ENCODE measurements at places on chromosomes 2 and 18. TPM values are rescaled to one million over a fixed set of nuclear protein-coding genes. Genes with fewer than 3 reads are reported as not detected.

ABCA12 gene
- total RNA-seq: 2.8 TPM

GRCh38 chr2:24783641-24784040 is 9.6 kb downstream of the PTRHD1 start:
- DNase-seq: no peak

DNA sequence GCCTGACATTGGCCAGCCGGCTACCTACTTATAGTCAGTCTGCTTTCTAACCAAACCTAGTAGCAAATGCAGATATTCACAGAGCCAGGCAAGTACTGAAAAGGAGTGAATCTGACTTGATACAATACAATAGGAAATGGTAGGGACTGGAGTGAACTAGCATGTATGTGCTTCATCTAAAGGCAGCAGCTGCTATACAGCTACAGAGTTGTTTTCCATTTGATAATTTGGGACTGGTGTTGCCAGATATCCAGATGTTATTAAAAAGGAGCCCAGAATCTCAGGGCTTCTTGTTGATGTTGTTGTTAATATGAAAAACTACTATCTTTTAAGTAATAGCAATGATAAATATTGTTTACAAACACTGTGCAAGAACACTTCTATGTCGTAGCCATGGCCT is 159.4 kb downstream of the BABAM2 start:
- no peak for DNase-seq

DNA sequence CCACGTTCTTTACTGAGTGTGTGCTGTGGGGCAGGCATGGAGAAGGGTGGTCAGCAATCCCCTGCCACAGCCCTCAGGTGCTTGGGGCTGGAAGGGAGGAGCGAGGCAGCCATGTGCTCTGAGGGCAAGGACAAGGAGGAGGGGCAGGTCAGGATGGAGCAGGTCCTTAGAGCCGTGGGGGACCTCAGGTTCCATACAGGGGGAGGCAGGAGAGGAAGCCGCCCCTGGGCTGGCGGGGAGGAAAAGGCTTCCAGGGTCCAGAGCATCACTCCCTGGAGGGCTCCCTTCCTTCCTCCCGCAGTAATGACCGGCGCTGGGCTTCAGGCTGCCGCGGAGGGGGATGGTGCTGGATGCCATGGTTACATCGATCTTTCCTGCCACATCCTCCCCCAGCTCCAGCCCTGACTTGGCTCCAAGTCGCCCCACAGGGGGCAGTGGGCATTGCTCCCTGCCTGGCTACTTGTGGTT is 6.6 kb downstream of the GAREM2 start:
- no peak for DNase-seq

GRCh38 chr2:100403722-100404121 is 13.7 kb downstream of the CHST10 start:
- DNase-seq: no peak

DNA sequence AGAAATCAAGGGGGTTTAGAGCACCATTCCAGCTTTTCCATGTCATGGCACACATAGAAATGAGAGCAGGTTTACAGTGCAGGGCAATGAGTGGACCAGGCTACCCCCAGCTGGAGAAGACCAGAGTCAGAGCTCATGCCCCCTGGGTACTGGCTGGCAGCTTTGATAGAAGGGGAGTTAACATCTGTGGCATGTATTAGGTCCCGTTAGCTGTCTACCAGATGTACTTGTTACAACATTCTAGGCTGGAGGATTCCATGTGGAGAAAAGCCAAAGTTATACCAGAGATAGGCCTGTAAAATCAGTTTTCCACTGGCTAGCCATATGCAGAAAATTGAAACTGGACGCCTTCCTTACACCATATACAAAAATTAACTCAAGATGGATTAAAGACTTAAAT is 109.2 kb downstream of the CCDC85A start:
- no peak for DNase-seq

DNA sequence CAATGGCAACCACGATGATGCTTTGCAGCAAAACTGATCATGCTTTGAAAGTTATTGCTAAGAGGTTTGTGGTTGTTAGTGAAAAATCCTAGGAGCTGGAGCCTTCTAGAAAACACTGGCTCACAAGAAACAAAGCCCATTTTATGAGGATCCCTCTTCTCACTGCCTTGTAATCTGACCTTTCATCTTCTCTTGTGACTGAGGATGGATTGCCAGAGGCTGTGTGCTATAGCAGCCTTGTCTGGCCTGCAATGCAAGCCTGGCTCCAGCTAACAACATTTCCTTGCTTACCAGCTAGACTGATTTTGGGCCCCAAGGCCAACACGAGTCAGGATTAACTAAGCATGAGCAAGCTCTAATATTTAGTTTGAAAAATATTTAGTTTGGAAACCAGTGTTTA is 13.1 kb downstream of the PIEZO2 start:
- no peak for DNase-seq

DNA sequence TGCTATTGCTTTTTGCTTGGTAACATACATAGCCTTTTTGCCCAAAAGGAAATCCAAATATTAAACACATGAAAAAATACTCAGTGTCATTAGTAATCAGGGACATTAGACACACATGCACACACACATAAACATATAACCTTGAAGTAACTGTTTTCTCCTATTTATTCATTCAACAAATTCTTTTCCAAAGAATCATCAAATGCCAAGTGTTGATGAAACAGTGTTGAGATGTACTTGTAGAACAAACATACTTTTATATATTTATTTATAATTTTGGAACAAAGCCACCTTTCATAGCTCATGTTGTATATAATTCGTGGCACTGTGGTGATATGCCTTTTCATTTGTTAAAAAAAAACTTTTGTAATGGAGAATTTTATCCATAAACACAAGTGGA is 81.0 kb downstream of the APLF start:
- no peak for DNase-seq

DNA sequence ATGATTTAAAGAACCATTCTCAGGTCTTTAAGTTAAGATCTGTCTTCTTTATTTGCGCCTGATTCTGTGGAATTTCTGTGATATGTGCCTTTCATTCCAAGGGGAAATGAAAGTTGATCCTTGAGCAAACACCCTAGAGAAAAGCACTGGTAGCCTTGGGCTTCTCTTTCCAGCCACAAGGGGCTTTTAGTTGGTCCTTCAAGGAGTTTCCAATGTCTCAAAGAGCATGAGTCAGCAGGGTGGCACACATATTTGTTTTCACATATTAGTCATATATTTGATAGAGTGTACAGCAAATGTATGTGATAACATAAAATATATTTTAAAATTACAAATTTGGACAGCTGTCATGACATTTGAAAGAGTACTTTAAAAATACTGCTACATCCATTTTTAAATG is 339.5 kb downstream of the TXNL1 start:
- DNase-seq: peak; percentile 54

GRCh38 chr2:42047488-42048298 is at the start of gene PKDCC:
TSS of gene PKDCC (plus strand) at chr2:42048021. CDS start at chr2:42048200, 179 bp downstream.
- no peak for DNase-seq

DNA sequence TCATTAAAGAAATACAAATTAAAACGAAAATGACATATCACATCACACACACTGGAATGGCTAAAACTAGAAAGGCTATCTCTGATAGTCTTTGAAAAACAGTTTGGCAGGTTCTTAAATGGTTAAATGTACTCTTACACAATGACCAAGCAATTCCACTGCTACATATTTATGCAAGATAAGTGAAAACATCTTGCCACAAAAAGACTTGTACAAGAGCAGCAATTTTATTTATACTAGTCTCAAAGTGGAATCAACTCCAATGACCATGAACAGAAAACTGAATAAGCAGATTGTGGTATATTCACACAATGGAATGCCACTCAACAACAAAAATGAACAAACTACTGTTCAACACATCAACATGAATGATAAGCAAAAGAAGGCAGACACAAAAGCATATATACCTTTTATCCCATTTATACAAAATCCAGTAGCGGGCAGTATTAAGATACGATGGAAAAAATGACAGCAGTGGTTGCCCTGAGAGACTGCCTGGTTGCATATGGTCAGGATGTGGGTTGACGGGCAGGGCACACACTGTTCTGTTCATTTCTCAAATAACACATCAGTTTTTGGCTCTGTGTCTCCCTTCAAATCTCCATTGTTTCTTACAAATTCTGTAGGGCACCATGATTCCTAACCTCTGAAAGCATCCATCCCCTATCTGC is 25.4 kb downstream of the SP100 start:
- DNase-seq: no peak

DNA sequence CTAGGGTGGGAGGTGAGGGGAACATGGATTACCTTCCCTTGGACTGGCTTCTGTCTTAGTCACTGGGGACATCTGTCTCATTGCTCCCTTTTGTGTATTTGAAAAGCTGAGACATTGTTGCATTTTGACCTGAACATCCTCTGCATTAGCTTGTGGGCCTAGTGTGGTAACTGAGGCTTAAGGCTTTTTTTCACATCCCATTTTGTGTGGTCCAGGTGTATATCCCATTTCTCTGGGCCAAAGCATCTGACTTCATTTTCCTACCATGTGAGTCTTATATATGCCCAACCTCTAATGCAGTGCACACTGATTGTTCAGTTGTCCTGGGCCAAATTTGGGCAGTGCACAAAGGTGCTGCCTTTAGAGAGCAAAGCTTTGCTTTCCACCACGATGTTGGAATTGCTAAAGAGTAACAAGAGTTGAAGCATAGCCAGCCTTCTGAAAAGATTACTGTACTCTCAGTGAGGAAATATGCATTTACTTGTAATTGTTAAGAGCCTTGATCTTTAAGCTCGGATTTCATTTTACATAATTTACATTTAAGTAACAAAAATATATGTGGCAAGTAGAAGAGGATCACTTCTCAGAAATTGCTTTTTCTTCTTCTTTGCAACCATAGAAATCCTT is 13.3 kb downstream of the PRKCE start:
- DNase-seq: no peak

- DNase-seq: no peak
Observed at GRCh38 chr2:141063406-141063805, 1067.4 kb downstream of the LRP1B start.

DNA sequence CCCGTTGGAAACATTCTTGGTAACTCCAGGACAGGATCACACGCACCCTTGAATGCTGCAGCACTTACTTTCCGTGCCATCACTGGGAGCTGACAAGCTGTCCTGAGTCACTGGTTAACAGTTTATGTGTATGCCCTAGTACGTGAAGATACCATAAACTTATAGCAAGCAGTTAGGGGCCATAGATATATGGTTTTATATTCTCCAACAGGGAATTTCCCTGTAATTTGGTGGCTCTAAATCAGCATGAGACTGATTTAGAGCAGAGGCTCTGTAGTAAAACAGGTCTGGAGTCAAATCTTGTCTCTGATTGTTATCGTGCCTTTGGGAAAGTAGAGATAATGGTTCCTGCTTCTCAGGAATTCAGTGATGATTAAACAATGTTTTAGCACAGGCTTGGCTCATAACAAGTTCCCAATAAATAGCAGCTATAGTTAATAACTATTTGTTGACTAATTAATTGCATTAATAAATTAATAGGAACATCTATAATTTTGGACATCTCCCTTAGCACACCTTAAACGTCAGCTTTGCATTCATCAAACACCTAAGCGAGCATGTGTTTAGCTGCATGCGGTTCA is 215.2 kb downstream of the VAPA start:
- no peak for DNase-seq
